Central memory CD8-positive, alpha-beta T cell (primary cell): ENCODE measurements at places on chromosomes 16 and 17.

- no peak for DNase-seq
Observed at GRCh38 chr16:50826797-50827316, 85.0 kb downstream of the CYLD start.

DNA sequence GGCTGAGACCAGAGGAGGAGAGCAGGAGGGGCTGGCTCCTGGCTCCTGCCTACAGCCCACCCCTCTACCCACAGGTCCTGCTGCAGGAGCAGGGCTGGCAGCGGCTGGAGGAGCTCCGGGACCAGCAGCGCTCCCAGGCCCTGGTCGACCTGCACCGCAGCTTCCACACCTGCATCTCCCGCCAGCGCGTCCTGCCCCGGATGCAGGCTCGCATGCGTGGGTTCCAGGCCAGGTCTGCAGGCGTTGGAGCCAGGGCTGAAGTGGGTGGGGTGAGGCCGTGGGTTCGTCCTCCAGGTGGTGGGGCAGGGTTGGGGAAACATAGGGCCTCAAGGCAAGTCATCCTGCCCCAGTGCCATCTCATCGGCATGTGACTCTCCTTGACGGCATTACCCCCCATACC, 18.2 kb downstream of the MYO15B start:
- DNase-seq, result no peak

GRCh38 chr16:11404603-11405002, 59.3 kb downstream of the RMI2 start:
- no peak for DNase-seq

GRCh38 chr16:78760611-78761010, 661.2 kb downstream of the WWOX start:
- DNase-seq, result no peak

DNA sequence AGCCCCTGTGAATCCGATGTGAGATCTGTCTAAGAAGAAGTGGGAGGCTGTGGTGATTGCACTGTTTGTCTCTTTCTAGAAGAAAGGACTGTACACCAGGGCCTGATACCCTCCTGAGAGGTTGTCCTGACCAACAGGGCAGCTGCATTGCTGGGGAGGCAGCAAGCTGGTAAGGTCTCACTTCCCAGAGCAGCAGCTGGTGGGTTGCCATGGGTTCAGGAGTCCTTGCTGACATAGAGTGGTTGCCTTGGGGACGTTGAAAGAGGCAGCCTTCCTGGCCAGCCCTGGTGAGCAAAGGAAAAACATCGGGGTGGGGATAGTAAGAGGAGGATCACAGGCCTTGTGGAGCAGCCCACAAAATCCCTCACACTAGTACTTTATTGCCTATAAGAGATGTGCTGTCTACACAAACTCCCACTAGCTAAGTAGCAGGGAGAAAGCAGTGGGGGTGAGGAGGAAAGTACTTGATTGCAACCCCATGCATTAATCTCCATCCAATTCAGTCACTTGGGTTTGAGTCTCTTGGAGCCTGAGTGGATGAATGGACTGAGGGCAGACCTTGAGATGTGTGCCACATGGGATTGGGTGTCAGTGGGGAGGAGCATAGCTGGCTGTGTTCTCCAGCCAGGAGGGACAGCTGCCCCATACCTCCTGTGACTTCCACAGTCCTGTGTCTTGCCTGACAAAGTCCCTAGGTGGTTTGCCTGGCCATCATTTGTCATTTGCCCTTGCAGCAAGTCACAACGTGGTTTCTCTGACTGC, 143.8 kb upstream of the RPL38 start:
- no peak for DNase-seq

- no peak for DNase-seq
Observed at GRCh38 chr16:57846078-57846697, 43.9 kb upstream of the KIFC3 start.

- DNase-seq, result no peak
Observed at GRCh38 chr16:87562201-87562600, 40.1 kb upstream of the JPH3 start.

DNA sequence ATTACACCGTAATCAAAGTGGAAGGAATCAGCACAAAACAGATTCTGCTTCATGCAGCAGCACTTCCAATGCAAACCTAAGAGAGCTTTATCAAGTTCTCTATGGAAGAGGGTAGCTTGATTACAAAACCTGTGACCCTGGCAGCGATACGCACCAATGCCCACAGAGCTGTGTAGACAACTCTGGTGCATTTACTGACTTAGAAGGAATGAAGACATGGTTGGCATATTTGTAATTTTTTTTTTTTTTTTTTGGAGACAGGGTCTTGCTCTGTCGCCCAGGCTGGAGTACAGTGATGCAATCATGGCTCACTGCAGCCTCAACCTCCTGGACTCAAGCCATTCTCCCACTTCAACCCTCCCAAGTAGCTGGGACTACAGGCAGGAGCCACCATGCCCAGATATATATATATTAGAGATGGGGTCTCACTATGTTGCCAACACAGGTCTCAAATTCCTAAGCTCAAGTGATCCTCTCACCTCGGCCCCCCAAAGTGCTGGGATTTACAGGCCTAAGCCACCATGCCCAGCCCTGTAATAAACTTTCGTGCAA, 49.4 kb downstream of the XPO6 start:
- DNase-seq, result no peak

GRCh38 chr16:11768849-11769248, 26.2 kb upstream of the TXNDC11 start:
- no peak for DNase-seq

- DNase-seq, result no peak
Observed at GRCh38 chr17:77210331-77210730, 69.6 kb downstream of the SEC14L1 start.

DNA sequence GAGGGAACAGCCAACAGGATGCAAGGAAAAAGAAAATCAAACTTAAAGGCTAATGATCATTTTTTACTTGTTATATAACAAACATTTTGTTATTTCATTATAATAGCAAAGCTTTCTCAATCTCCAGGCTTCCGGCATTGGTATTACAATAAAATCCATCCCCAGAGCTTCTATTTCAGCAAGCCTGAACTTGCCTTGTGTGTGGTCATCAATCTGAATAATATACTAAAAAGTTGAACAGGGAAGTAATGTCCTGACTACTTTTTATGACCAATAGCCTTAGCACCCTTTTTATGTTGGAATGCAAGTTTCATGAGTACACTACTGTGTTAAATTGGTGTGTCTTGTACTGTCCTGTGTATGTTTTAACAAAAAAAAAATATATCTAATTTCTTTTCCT, 27.1 kb upstream of the VWA3A start:
- no peak for DNase-seq

- no peak for DNase-seq
Observed at GRCh38 chr16:79980650-79981521, 380.3 kb upstream of the MAF start.

GRCh38 chr17:16250635-16251034, 33.6 kb downstream of the PIGL start:
- DNase-seq, result no peak

DNA sequence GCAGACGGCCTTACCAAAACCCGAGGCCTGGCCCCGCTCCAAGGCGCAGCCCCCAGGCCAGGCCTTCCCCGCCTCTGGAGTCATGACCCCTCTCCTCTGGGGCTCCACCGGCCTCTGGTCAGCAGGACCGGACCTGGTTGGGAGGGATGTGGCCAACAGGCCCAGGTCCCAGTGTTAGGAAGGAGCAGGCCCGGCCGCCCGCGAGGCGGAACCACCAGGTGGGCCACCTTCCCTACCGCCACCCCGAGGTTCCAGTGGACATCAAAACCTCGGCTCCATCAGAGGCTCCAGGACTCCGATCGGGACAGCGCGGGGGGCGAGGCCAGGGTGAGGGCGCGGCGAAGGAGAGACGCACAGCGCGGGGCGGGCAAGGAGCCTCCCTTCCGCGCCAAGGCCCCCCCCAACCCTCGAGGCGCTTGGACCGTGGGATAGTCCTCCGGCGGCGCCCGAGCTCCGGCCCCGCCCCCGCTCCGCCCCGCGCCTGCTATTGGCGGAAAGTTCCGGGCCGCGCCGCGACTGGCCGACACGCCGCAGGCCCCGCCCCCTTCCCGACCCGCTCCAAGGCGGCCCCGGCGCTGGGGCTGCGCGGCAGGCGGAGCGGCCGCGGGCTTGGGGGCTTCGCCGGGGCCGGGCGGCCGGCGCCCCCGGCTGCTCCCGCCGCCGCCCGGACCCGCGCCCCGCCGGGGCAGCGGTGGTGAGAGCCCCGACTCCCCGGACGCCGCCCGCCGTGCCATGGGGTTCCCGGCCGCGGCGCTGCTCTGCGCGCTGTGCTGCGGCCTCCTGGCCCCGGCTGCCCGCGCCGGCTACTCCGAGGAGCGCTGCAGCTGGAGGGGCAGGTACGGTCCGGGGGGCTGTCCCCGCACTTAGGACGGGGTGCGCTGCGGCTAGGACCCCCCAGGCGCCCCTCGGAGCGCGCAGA, at the start of gene METRN:
Gene METRN, plus strand, starts transcription at position 561 of the 919 bp plus-strand sequence. Its CDS starts 172 bp downstream, at position 733.
- DNase-seq, result peak; percentile 76

GRCh38 chr17:45234641-45235415, 13.1 kb downstream of the FMNL1 start:
- no peak for DNase-seq

- no peak for DNase-seq
Observed at GRCh38 chr17:79255926-79256585, 181.4 kb downstream of the ENGASE start.

GRCh38 chr17:77476006-77476405, 335.2 kb downstream of the SEC14L1 start:
- DNase-seq, result no peak

DNA sequence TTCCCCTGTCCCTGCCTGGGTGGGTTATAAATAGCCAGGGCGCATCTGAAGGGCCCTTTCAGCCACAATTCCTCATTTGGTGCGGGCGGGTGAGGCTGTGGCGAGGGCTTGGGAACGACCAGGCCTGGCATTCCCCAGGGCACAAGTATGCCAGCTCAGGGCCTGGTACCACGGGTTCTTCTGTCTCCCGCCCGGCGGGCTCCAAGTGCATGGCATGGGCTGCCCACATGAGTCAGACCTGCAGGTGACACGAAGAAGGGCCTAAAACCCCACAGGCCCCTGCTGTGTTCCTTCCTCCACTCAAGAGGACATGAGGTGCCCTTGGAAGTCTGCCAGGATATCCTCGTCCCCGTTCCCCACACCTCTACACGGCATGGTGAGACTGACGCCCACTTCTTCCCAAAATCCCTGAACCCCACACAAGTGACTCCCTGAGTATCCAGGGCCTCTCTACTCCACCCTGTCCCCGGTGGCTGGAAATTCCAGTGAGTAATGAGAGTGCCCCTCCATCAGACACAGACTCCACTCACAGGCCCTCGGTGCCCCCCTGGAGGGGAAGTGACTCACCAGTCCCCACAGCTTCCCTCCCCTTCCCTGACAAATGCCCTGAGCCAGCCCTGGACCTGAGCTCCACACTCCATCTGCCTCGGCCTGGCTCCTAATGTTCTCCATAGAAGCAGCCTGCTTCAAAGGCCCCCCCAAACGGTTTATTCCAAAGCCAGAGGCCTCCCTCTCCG, 68.8 kb downstream of the ABR start:
- DNase-seq, result no peak

DNA sequence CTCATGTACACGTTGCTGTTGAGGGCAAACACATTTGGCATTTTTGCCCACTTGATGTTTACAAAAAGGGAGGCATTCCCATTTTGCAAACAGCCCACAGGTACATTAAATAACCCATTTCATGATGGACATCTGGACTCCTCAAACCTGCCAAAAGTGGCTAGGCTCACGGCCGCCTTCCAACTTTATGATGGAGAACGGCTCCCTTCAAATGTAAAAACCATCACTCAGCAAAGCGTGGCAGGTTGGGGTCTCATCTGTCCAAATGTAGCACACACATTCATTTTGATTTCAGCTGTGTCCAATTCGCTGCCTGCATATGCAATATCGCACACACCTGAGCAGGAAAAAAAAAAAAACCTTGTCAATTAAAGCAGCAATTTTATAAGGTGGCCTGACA, 417.8 kb downstream of the TMEM114 start:
- no peak for DNase-seq

GRCh38 chr16:68781784-68782183, 44.7 kb downstream of the CDH1 start:
- DNase-seq, result no peak

DNA sequence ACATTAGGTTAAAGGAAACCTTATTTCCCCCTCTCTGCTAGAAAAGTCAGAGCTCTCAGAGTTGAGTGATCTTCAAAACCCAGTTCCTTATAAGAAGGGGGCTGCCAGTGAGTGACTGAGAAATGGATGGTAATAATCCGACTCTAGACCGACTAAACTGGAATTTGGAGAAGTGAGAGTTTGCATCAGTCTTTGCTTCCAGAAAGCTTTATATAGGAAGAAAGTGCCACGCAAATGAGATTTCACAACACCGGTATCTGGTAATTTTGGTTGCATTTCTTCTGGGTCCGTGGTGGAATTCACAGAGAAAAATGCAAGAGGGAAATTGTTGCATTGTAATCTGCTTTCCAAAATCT, 271.4 kb downstream of the MAF start:
- DNase-seq, result no peak
